ENCODE measurements at places on chromosomes 5 and 9. TPM values are rescaled to one million over a fixed set of nuclear protein-coding genes. Genes with fewer than 3 reads are reported as not detected.

GRCh38 chr9:129506892-129507291 is 114.0 kb downstream of the C9orf50 start:
- DNase-seq: no peak

DNA sequence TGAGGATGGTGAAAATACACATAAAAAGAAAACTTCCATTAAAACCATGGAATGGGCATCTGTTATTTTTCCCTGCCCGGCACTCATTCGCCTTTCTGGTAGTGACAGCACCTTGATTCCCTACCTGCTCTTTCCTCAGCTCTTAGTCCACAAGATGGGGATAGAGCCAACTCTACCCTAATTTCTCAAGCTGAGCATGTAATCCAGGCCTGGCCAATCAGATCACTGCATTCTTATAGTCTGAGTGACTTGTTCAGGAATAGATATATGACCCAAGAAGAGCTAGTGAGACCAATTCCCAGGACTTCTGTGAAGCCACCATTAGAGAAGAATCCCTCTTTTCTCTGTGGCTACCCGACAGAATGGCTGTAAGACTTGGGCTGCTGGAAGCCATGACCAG is 58.1 kb downstream of the TSSK1B start:
- no peak for DNase-seq

DNA sequence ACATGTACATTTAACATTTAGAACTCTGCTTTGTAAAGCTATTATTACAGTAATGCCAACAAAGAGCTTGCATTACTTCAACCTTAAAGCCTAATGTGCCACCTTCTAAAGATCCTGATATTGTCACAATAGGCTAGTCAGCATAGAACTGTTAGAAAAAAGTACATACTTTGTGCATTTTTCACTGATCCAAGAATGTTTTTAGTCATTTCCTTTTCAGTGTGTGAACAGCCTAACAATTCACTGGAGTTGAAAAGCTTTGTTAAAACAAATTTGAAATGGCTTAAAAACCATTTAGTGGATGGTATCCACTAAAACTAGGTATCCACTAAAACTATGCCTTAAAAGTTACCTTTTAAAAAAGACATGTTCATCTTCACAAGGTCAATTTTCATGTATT is 4.5 kb downstream of the RPS6 start:
- no peak for DNase-seq

DNA sequence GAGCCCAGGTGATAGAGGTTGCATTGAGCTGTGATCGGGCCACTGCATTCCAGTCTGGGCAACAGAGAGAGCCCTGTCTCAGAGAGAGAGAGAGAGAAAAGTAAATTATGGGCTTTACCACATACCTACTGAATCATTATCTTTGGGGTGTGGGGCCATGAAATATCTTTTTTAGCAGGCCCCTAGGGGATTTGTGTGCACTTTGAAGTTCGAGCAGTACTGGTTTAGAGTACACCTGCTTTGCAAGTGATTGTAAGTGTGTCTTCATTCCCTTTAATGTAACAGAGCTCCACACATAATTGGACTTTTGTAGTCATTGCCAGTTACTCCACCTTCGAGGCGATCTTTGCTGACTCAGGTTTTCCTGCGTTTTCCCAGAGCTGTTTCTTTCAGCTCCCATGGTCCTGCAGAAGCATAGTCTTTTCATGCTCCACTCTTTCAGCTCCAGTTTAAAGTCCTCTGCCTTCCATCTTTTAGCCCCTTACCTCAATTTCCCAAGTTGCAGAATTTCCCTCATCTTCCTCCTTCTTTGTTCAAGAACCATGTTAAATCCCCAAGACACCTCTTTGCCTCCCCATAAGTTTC is 24.0 kb upstream of the FRMPD1 start:
- no peak for DNase-seq

- DNase-seq: no peak
These were observed 64.8 kb downstream of the ATP10B start for GRCh38 chr5:160787240-160787639.

- no peak for DNase-seq
These were observed at the start of gene PCDHA12 for GRCh38 chr5:140875085-140876065. PCDHA12 (plus strand) TSS chr5:140875308; CDS start chr5:140875473, 165 bp downstream.

DNA sequence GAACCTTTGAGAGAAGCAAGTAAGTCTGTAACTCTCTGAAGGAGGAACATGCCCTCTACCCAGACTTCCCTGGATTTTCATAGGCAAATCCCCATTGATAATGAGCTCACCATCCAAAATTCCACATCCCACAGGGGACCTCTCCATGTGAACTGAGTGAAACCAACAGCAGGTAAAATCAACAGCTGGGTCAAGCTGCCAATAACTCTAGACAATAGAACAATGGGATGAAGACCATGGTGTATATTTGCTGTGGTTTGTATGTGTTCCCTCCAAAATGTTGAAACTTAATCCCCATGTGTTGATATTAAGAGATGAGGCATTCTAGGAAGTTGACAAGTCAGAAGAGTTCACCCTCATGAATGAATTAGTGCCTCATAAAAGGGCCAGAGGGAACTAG is 110.2 kb upstream of the MYO10 start:
- no peak for DNase-seq

DNA sequence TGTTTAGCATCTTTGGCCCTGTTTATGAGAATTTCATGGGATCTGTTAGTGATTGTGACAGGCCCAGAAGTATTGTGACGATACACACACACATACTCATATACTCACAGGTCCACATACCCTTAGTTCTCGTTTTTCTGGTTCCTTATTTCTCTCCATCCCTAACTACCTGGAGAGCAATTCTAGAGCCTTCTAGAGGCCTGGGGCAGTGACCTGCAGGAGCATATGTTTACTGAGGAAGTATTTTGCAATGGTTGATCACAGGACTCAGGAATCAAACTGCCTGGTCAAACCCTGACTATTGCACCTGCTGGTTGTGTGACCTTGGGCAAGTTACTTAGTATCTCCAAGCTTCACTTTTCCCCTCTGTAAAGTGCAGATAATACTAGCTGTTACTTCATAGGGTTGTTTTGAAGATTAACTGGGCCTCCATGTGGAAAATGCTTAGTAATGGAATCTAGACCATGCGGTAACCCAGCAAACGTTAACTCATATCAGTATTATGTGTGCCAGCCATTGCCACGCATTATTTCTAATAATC is 8.7 kb downstream of the PAPPA start:
- no peak for DNase-seq

DNA sequence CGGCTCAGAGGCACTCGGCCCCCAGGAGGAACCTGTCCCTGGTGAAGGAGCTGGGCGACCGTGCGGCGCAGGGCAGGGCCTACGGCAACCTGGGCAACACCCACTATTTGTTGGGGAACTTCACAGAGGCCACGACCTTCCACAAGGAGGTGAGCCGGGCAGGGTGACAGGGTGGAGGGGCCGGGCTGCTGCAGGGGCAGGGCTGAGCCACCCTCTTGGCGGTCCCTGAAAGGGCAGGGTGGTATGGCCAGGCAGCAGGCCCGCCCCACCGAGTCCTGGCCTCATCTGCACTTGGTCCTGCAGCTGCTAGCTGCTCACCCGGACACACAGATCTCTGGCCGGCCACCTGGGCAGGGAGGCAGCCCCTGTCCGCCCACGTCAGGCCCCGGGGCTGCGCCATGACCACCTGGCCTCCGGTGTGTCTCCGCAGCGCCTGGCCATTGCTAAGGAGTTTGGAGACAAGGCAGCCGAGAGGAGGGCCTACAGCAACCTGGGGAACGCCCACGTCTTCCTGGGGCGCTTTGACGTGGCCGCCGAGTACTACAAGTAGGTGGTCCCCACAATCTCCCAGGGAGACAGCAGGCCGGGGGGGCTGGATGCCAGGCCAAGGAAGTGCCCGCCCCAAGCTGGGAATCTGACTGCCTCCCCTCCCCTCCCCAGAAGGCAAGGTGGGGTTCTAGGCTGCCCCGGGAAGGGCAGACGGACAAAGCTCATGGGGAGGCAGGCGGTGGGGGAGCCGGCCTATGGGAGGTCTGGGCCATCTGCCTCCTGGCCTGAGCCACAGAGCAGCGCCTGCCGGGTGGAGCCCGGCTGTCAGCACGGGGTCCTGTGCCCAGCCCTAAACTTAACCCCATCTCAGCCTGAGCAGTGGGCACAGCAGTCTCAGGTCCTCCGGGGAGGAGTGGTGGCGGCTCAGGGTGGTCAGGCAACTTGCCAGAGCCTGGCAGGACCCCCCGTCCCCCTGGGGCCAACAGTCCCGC is 10.4 kb downstream of the GPSM1 start:
- DNase-seq: no peak

Gene HRH2
- 4.5 TPM for total RNA-seq

Gene GGTA1
- 10.8 TPM for total RNA-seq

Gene FAXDC2
- total RNA-seq: 30.1 TPM

Gene OR13C9
- total RNA-seq: not detected

Gene RORB
- 0.15 TPM for total RNA-seq

All from esophagus squamous epithelium (tissue), 5 donors.